ENCODE measurements at places on chromosomes 16 and 17. TPM values are rescaled to one million over a fixed set of nuclear protein-coding genes. Genes with fewer than 3 reads are reported as not detected.

- DNase-seq, result no peak
- peaks cover 10% of the 10 kb centered on the region for H3K27me3 ChIP-seq
- no peak overlapping the region for H3K4me3 ChIP-seq
- no peak overlapping the region for H3K27ac ChIP-seq
- no peaks in the 10 kb centered on the region for H3K4me1 ChIP-seq
These were observed 19.8 kb downstream of the TAF1C start for GRCh38 chr16:84166796-84167695.

Gene HES7
- polyA plus RNA-seq, result 0.05 TPM

Gene RSL1D1
- 84.2 TPM for polyA plus RNA-seq

DNA sequence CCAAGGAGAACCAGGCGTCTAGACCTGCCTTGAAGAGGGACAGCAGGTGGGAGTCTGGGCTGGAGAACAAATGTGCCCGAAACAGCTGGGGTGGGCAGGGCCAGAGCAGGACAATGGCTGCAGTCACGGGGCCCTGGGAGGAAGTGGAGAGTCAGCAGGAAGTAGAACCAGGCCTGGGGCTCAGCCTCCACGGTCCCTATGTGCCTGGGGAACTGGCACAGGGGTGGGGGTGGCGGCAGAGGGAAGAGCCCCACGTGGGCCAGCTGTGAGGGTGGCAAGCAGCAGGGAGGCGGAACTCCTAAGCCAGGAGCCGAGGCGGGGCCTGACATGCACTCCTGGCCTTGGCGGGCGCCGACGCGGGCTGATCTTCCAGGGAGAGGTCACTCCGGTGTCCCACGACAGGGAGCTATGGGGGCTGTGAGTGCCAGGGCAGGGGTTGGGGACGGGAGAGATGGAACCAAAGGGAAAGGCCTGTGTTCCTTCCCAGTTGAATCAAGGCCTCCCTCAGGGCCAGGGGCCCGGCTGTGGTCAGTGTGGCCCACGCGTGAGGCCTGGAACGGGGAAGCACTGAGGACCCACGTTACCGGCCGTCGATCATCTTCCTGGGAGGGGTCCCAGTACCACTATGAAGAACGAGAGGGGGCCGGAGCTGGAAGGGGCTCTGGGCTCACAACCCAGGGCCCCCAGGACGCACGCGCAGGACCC, 42.7 kb downstream of the TIMM22 start:
- no peaks in the 10 kb centered on the region for H3K27me3 ChIP-seq
- no peak overlapping the region for H3K27ac ChIP-seq
- no peak overlapping the region for H3K4me3 ChIP-seq
- no peaks in the 10 kb centered on the region for H3K4me1 ChIP-seq
- no peak for DNase-seq
- peaks cover 9% of the 10 kb centered on the region for H3K36me3 ChIP-seq

All from keratinocyte (primary cell).